ENCODE measurements at places on chromosomes 7 and 10.

DNA sequence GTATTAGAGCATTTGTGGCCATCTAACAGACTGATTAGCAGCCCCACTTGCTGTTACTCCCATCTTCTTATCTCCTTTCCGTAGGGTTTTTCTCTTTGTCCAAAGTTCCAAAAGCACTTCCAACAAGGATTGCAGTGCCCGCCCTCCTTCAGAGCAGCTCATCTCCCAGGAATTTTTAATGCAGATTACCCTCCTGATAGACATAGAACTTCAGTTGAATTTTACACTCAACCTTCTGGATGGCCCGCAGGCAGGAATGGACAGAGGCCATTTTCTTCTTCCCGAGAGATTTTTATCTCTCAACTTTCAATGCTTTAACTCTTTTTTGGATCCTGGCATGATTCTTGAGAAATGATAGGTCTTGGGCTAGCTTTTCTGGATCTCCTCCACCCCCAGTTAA lies 23.3 kb downstream of the PRKG1 start:
- DNase-seq = no peak

DNA sequence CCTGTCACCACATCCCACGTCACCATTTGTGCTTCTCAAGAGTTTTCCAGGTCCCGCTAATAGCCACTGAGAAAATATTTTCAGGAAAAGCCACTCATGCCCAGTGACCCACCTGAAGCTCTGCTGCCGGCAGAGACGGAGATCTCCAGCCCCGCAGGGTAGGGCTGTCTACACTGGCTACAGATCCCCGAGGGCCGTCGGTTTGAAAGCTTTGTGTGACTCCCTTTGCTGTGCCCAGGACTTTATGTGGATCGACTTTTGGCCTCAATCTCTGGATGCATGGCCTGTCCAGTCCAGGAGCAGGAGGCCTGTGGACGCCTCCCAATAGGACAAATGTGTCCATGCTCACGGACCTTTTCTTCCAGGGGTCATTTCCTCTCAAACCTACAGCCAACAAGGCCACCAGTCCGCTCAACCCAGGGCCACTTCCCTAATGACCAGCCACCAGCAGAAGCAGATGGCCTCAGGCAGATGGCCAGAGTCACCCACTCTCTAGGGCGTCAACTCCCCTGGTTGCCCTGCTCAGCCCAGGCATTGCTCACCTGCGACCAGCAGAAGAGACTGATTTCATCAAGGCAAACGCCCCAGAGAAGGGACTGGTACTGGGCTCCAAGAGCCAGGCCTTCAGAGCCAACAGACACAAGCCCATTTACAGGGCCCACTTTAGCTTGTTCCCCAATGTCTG lies 76.4 kb downstream of the OAT start:
- no peak for DNase-seq

DNA sequence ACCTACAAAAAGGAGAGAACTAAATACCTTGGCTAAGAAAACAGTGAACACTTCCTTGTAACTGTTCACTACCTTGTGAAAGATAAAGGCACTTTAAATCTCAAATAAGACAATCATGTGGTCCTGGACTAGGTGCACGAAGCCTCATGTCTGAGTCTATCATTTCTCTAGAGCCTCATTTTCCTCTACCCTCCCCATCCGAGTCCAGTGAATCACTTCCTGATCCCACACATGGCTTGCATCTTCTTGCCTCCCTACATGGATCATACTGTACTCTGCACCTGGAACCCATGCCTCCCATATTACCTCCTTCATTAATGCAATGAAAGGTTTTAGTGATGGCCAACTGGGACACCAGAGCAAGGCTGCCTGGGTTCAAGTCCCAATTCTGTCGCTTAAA lies 34.5 kb downstream of the SNX10 start:
- DNase-seq = no peak

DNA sequence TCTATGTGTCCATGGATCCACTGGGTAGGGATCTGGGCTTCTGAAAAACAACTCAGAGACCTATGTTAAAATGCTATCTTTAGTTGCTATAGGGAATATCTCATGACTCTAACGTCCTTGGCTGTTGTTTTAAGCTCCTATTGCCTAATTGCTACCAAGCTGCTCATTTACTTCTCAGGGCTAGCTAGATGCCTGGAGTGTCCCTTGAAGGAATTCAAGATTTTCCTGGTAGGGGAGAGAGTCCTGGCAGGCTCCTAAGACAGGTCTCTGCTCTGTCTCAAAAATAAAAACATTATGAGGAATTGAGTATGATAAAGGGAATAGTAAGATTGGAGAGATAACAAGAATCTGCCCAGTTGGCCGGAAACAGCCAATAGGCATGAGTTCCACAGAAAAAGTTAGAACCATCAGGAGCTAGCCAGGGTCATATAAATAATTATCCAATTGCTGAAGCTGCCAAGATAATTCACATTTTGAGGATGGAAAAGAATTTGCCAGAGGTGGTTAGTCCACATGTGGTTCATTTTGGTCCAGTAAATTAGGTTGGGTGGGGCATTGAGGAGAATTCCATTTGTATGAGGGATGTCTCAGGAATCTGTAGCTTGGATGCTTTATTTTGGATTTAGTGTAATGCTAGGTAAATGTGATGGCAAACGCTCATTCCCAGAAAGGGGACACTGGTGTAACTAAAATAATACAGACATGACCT lies 362.7 kb upstream of the VSTM2A start:
- DNase-seq = no peak

DNA sequence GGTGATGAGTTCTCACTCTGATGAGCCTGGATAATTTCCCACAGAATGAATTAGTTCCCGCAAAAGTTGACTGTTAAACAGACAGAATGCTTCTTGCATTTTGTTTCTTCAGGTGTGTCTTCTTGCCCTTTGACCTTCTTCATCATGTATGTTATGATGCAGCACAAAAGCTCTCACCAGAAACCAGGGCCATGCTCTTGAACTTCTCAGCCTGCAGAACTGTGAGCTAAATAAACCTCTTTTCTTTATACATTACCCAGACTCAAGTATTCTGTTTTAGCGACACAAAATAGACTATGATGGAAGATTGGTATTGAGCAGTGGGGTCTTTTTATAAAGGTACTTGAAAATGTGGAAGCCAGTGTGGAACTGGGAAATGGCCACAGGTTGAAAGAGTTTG lies 95.2 kb upstream of the TNS3 start:
- DNase-seq = no peak

DNA sequence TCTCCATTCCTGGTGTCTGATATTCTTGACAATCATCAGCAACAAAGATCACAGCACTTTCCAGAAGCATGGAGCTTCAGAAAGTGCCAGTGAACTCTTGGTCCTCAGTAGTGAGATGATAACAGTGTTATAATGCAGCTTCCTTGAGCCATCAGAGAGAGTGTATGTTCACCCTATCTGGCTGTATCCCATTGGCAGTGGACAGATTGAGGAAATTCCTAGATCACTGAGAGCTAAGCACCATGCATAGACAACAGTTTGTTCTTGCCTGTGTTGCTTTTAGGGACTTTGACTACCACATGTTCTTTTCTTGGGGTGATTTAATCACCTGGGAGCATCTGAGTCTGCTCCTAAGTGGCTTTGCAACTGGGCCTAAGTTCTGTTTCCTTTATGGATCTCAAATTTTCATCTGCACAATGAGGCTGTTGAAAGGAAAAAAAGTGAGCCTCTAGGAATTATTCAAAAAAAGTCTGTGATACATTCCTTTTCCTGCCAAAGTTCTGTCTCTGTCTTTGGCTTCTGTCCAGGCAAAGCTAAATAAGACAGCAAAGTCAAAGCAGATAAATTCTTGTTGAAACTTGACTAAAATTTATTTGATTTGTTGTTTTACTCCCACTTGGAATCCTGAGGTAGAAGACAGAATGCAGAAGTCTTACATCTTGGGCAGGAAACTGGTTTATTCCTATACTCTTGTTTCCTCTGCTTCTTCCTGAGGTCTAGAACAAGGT lies 14.5 kb upstream of the ZNF282 start:
- DNase-seq = no peak

DNA sequence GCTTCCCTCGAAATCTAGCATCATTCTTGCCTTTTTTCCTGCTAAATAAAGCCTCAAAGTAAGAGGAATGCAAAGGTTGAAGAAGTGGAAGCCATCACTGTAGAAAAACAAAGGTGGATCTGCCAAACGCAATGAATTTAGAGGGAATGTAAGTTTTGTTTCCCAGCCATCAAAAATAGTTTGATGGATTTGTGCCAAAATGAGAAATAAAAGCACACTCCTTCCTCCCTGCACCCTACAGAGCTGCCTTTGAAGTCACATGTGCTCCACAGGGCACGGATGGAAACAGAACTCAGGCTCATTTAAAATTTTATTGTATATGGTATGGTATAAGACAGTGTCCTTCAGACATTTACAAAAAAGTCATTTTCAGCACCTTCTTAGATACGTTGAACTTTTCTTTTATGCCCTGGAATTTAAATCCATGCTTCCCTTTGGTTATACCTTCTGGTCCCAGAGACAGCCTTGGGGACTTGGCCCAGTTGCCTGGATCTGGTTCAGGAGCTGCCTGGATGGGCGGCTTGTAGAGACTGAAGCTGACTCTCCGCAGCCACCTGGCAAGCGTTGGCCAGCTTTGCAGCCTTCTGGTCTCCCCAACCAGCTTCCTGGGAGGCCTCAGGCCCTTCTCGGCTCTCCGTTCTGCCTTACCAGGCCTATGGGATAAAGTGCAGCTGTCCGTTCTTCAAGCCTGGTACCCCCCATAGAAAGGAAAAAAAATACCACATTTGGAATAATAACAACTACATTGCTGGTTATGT lies 228.5 kb upstream of the NEBL start:
- no peak for DNase-seq

DNA sequence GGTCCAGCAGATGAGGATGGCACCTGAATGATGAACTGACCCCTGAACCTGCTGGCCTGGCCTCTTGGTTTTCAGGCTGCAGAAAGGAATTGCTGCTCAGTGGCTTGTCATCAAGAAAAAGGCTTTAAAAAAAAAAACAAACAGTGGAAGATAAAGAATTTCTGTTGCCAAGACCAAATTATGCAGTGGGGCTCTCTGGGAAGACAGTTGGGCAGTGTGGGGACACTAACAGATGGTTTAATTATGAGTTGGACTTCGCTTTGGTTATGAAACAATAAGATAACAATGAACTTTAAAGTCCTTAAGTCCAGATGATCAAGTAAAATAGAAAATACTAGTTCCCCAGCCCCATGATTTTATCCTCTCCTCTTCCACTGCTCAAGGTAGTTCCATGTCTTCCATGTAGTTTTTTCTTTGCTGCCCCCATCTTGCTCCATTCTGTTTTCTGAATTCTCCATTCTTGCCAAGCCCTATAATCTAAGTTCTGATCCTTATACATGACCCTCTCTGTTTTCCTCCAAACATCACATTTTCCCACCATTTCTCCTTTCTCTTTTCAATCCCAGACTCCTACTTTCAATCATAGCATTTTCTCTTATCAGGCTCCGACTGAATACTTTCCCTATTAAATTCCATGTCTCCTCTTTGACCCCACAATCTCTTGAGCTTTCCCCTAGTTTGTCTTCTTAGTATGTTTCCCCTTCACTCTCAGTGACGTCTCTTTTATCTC lies 52.6 kb downstream of the ANK3 start:
- DNase-seq = no peak

GRCh38 chr7:154472343-154472742 lies 420.1 kb downstream of the DPP6 start:
- DNase-seq = no peak

DNA sequence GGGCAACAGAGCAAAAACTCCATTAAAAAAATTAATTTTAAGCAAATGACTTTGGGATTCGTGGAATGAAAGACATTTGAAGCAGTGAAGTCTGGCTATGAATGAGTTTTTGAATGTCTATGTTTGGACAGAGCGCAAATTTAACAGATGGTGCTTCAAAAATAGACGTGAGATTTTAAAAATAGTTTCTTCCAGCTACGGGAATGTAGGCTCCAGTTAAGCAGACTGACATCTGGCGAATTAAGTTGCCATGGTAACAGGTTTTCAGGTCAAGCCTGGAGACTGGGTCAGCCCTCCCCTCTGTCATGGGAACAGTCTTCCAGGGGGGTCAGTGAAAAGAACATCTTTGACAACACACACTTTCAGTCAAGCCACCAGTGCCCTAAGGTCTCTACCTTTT lies 62.0 kb downstream of the MYOF start:
- DNase-seq = no peak

- no peak for DNase-seq
These were observed 166.7 kb downstream of the NRF1 start for GRCh38 chr7:129777993-129778769.

- no peak for DNase-seq
These were observed 198.1 kb upstream of the STK17A start for GRCh38 chr7:43384616-43385308.

DNA sequence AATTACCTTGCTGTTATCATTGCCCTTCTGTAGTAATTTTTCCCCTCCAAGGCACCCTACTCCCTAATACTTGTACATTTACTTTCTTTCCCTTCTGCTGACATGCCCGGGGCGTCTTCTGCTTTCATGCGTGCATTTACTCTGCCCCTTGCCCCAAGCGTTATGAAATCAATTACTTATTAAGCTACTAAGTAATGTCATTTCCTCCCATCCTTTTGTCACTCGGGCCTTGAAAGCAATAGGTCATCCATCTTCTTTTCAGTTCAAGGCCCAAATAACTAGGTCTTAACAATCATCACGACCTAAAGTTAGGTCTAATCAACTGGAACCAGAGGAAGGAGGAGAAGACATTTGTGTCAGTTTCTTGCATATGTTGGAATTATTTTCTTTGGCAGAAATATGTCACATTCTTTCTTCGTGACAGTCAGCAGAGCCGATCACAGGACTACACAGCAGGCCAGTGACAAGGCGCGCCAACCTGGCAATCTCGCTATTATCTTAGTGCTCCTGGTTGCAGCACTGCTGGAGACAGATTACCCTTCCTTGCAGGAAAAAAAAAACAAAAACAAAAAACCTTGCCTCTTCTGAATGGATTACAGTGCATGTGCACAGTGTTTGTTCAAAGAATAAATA lies 179.2 kb downstream of the RELN start:
- no peak for DNase-seq

GRCh38 chr10:59131666-59132065 lies 44.8 kb upstream of the PHYHIPL start:
- DNase-seq = no peak

DNA sequence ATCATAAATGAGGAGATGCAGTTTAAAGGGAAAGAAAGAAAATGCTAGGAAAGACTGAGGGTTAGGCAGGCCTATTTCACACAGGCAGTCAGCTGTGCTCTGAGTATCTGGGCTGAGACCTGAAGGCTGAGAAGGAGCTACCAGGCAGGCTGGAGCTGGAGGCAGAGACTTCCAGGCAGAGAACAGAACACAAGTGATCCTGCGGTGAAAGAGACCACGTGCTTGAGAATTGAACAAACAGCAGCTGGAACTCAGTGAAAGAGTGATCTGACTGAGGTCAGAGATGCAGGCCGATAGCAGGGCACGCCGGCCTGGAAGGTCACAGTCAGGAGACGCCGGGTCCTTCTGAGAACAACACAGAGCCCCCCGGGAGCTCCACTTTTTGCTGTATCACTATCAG lies 147.8 kb downstream of the ADAM12 start:
- DNase-seq = no peak

DNA sequence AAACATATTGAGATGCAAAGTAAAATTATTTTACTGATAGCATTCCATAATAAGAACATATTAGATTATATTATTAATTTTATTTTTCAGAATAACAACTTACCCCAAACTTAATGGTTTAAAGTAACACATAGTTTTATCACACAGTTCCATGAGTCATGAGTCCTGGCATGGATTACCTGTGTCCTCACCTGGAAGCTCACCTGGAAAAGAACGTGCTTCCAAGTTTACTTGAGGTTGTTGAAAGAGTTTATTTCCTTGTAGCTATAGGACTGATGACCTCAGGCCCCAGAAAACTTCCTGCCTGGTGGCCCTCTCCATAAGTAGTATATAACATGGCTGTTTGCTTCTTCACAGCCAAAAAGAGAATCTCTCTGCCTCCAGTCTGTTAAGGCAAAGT lies 254.6 kb downstream of the TFEC start:
- no peak for DNase-seq
